ENCODE measurements at places on chromosomes 13 and 19.

- H3K4me3 ChIP-seq, result no peak overlapping the region
- H3K27ac ChIP-seq, result no peak overlapping the region
- H3K27me3 ChIP-seq, result no peaks in the 10 kb centered on the region
- no peaks in the 10 kb centered on the region for H3K4me1 ChIP-seq
- no peak for DNase-seq
- peaks cover 6% of the 10 kb centered on the region for H3K36me3 ChIP-seq
Measured at GRCh38 chr13:60018536-60018935, 145.2 kb downstream of the DIAPH3 start.

- no peak for DNase-seq
- no peak overlapping the region for H3K4me3 ChIP-seq
- peaks cover 4% of the 10 kb centered on the region for H3K27me3 ChIP-seq
Measured at GRCh38 chr13:47598340-47598911, 402.6 kb downstream of the SUCLA2 start.

GRCh38 chr13:113196970-113197737 is 11.3 kb downstream of the PCID2 start:
- H3K27me3 ChIP-seq, result peaks cover 3% of the 10 kb centered on the region
- H3K4me1 ChIP-seq, result no peaks in the 10 kb centered on the region
- H3K36me3 ChIP-seq, result peaks cover 32% of the 10 kb centered on the region
- no peak overlapping the region for H3K27ac ChIP-seq

DNA sequence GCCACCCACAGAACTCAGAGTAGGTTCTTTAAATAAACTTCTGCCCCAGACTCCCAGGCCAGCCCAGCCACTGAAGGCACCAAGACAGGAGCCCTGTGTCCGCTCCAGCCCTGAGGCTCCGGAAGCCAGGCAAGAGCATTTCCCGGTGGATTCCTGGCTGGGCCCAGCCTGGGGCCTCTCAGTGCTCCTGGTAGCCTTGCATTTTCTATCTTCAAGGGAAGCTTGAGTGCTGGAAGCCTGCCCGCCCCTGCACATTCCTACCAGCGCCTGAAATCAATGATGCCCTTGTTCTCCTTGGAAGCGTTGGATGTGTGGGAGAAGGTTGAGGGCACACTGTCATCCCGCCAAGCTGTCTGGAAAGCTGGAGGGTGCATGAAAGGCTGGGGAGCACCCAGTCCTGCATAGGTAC is 70.3 kb downstream of the ALOX5AP start:
- DNase-seq, result peak; percentile 21
- peaks cover 2% of the 10 kb centered on the region for H3K27me3 ChIP-seq
- no peaks in the 10 kb centered on the region for H3K36me3 ChIP-seq
- no peak overlapping the region for H3K27ac ChIP-seq
- H3K4me1 ChIP-seq, result peaks cover 30% of the 10 kb centered on the region

DNA sequence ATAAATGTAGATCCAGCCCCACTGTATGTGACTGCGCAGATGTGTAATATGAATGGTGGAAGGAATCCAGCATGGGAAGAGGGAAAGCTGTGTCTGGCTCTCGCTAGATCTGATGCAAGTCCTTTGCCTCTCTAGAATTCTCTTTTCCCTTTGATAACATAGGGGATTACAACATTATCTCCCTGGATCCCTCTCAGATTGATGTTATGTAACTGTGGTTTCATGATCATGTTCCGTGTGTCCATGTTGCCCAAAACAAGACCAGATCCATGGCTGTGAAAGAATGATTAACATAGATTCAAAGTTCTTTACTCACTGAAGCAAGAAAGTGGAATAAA is 184.0 kb upstream of the UBL3 start:
- no peak overlapping the region for H3K27ac ChIP-seq
- no peak overlapping the region for H3K4me3 ChIP-seq
- peaks cover 6% of the 10 kb centered on the region for H3K27me3 ChIP-seq
- H3K4me1 ChIP-seq, result peaks cover 30% of the 10 kb centered on the region

DNA sequence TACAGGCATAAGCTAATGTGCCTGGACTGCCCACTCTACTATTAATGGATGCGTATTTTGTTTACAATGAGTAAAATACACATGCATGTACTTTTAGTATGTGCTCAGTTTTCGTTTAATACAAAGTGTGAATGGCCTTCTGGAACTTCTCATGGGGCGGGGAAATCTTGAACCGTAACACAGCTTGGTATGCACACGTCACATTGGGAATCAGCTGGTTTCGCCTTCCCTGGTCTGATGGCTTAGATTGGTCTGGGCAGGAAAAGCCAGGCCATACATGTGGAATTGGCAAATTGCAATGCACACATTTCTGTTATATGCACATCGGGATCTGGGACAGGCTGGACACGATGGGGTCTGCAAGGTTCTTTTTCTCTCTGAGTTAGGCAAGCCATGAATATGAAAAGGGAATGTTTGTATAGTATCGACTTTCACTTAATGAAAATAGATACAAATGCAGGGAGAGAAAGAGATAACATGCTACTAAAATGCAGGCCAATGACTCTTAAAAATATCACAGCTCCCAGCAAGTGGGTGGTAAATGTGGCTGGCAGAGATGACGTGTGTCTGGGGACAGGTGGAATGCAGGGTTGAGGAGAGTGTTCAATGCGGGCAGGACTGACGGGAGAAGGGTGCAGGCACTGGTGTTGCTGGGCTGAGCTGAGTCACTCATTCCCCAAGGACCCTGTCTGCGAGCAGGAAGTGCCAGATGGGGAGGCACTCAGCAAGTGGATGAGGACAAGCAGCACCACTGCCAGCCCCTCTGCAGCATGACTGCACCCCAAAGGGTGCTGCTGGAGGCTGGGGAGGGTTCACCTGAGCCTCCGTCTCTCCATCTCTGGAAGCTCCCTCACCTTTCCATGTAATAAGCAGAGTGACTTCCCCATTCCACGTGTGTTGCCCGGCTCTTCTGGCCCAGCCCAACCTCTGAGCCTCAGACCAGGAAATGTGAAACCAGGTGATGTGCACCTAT is 204.0 kb upstream of the GPR12 start:
- H3K27me3 ChIP-seq, result peaks cover 25% of the 10 kb centered on the region
- no peak for DNase-seq
- H3K36me3 ChIP-seq, result no peaks in the 10 kb centered on the region
- no peak overlapping the region for H3K4me3 ChIP-seq
- peaks cover 50% of the 10 kb centered on the region for H3K4me1 ChIP-seq

- peaks cover 14% of the 10 kb centered on the region for H3K27me3 ChIP-seq
- H3K4me3 ChIP-seq, result no peak overlapping the region
- no peaks in the 10 kb centered on the region for H3K36me3 ChIP-seq
- no peak overlapping the region for H3K27ac ChIP-seq
Measured at GRCh38 chr13:20940083-20940482, 37.5 kb upstream of the XPO4 start.

DNA sequence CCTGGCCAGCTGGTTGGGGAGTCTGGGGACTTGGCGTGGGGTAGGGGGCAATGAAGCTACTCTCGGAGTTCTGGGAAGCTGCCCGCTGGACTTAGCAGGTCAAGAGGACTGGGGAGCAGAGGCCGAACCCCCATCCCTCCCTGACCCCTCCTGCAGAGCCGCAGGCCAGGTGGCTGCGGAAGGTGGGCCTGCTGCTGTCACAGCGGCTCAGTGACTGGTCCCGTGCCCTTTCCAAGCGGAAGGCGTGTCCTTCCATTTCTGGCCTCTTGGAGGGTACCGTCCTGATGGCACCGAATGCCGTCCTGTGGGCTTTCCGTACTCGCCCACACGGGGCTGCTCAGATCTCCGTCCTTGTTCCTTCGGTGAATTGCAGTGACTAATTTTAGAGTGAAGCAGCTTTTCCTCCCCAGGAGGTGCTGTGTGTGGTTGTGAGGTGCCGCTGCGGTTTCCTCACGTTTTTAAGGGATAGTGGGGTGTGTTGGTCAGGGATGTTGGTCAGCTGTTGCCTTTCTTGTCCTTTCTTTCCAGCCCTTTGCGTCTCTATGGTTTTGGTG is 20.8 kb downstream of the DOT1L start:
- H3K4me1 ChIP-seq, result peaks cover 40% of the 10 kb centered on the region
- no peak for DNase-seq
- peaks cover 40% of the 10 kb centered on the region for H3K36me3 ChIP-seq
- peak overlapping the region; percentile 59 for H3K27ac ChIP-seq
- no peaks in the 10 kb centered on the region for H3K27me3 ChIP-seq
- no peak overlapping the region for H3K4me3 ChIP-seq

GRCh38 chr13:49777746-49778614 is 14.5 kb downstream of the KPNA3 start:
- H3K4me3 ChIP-seq, result no peak overlapping the region
- peaks cover 30% of the 10 kb centered on the region for H3K4me1 ChIP-seq
- H3K27ac ChIP-seq, result peak overlapping the region; percentile 68
- no peaks in the 10 kb centered on the region for H3K27me3 ChIP-seq

- H3K4me3 ChIP-seq, result no peak overlapping the region
- no peaks in the 10 kb centered on the region for H3K4me1 ChIP-seq
- DNase-seq, result no peak
- peaks cover 3% of the 10 kb centered on the region for H3K27me3 ChIP-seq
- H3K27ac ChIP-seq, result no peak overlapping the region
Measured at GRCh38 chr19:30930941-30931706, 418.1 kb downstream of the TSHZ3 start.

- DNase-seq, result no peak
- H3K4me3 ChIP-seq, result no peak overlapping the region
- no peak overlapping the region for H3K27ac ChIP-seq
Measured at GRCh38 chr13:67106502-67107057, 123.6 kb downstream of the PCDH9 start.

DNA sequence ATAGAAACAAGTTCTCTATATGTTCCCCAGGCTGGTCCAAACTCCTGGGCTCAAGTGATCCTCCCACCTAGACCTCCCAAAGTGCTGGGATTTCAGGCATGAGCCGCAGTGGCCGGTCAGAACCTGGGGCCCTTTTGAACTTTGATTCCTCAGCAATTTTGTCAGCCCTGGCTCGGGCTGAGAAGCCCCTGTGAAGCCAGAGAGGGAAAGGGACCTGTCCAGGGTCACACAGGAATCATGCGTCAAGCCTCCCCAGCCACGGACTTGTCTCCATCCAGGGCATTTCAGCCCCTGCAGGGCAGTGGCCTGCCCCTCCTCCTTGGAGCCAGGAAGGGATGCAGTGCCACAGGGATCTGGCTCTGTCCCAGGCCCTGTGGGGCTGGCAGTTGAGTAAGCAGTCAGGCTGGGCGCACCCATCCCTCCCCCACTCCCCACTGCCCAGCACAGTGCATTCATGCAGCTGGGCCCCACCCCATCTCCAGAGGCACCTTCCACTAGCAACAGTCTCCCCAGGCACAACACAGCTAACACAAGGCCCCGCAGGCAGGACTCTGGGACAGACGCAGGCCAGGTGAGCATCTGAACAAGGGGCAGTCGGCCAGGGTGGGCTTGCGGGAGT is at the start of gene CAPS:
TSS of gene CAPS (plus strand) at position 516 of the 619 bp plus-strand sequence. CDS start 153 bp downstream, outside the sequence.
- H3K4me1 ChIP-seq, result peaks cover 16% of the 10 kb centered on the region
- no peak within 1 kb of the TSS for H3K4me3 ChIP-seq

GRCh38 chr19:38661136-38661535 is 13.7 kb downstream of the ACTN4 start:
- H3K27ac ChIP-seq, result peak overlapping the region; percentile 94
- no peak overlapping the region for H3K4me3 ChIP-seq
- H3K27me3 ChIP-seq, result no peaks in the 10 kb centered on the region
- DNase-seq, result no peak

DNA sequence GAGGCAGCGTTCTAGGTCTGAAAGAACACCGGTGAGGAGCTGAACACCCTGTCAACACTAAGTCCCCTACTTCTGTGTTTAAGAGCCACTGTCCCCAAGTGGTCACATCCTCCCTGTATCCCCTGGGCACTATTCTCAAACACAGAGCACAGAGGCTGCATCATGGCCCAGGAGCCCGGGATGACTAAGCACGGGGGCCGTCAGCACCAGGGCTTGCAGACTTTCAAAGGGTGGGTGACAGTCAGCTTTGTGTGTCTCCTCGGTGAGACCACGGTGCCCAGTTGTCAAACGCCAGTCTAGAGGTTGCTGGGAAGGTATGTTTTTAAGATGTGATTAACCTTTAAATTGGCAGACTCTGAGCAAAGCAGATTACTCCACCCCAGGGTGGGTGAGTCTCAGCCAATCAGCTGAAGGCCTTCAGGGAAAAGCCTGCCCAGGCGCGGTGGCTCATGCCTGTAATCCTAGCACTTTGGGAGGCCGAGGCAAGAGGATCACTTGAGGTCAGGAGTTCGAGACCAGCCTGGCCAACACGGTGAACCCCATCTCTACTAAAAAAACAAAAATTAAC is 8.0 kb downstream of the MAP2K2 start:
- no peak for DNase-seq
- peaks cover 14% of the 10 kb centered on the region for H3K4me1 ChIP-seq
- peaks cover 2% of the 10 kb centered on the region for H3K27me3 ChIP-seq
- H3K36me3 ChIP-seq, result peaks cover 64% of the 10 kb centered on the region
- no peak overlapping the region for H3K27ac ChIP-seq

DNA sequence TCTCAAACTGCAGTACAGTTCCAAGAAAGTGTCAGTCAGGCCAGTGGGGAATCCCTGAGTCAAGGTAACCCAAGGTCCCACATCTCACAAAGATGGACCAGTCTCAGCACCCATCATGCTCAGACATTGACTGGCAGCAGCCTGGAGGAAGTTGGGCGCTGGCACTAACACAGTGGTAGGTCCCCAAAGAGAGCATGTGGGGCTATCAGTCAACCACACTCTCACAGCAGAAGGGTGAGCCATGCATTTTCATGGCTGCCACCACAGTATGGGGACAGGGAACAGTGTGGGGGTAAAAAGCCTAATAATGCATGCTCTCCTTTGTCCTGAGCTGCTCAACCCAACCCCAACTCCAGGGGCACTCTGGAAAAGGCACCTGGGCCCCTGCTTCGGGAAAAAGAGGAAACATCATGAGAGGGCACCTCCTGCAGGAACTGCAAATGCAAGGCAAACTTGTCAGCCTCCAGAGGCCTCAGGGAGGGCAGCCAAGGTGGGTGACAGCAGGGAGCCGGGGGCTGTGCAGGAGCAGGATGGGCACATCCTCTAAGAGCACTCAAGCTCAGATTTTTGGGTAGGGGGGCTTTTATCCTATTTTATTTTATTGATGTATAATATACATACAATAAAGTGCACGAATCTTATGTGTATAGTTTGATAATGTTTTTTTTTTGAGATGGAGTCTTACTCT is 9.5 kb upstream of the PLEKHF1 start:
- H3K4me1 ChIP-seq, result peaks cover 1% of the 10 kb centered on the region
- no peak overlapping the region for H3K4me3 ChIP-seq
- DNase-seq, result no peak
- peaks cover 4% of the 10 kb centered on the region for H3K27me3 ChIP-seq
- no peak overlapping the region for H3K27ac ChIP-seq

- peak overlapping the region; percentile 87 for H3K4me3 ChIP-seq
- no peak for DNase-seq
- H3K4me1 ChIP-seq, result peaks cover 30% of the 10 kb centered on the region
- no peaks in the 10 kb centered on the region for H3K27me3 ChIP-seq
- peak overlapping the region; percentile 60 for H3K27ac ChIP-seq
- peaks cover 17% of the 10 kb centered on the region for H3K36me3 ChIP-seq
Measured at GRCh38 chr13:22040810-22041364, 370.0 kb downstream of the FGF9 start.

GRCh38 chr19:29381353-29382203 is 144.2 kb upstream of the VSTM2B start:
- no peak overlapping the region for H3K27ac ChIP-seq
- H3K4me3 ChIP-seq, result no peak overlapping the region
- no peaks in the 10 kb centered on the region for H3K36me3 ChIP-seq

DNA sequence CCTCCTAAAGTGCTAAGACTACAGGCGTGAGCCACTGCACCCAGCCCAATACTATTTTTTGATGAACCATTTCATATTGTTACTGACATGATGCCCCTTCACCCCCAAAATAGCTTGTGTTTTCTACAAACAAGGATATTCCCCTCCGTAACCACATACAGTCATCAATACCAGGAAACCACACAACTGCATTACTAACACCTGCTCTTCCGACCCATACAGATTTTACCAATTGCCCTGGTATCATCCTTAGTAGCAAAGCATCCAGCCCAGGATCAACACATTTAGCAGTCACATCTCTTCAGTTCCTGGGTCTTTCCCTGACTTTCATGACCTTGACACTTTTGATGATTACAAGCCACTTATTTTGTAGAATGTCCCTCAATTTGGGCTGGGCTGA is 33.6 kb downstream of the KCTD15 start:
- H3K4me1 ChIP-seq, result peaks cover 15% of the 10 kb centered on the region
- DNase-seq, result no peak
- peaks cover 7% of the 10 kb centered on the region for H3K27me3 ChIP-seq
- H3K36me3 ChIP-seq, result no peaks in the 10 kb centered on the region
- H3K27ac ChIP-seq, result no peak overlapping the region
